ENCODE measurements at places on chromosomes 5 and 9.
A peak's percentile ranks its signal among the peaks of the same experiment; 100 is the strongest.

DNA sequence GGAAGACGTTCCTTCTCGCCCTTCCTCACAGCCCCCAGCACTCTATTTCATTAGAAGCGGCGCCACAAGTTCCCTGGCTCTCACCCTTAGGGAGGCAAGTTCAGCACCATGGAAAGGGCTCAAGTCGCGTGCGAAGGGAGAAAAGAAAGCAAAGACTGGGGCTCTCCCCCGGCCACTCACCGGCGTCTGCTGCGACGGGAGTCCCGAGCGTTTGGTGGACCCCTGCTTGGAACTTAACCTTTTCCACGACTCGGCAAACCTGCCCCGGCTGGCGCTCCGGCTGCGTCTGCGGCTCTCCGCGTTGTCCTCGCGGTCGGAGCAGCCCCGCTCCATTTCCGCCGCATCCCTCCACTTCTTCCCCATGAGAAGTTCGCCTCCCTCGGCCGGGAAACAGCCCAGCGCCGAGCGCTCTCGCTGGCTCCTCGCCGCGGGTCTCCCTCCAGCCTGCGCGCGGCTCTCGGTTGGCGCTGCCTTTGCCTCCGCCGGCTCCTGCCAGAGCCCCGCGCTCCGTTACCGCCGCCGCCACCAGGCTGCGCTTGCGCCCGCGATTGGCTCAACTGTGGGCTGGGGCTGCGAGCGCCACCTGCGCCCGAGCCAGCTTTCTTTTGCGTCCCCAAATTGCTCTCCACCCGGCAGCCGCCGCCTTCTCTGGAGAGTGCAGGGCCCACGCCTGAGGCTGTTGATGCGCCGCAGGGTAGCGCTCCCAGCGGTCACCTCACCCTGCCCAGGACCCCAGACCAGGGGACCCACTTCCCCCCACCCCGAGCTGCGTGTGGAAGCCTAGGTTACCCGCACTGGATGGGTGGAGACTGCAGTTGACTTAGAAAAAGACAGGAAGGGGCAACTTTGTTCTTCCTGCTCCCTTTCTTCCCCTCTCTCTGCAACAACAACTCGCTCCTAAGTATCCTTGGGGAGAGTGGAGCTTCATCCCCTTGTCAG lies 321.6 kb downstream of the CEMIP2 start:
- DNase-seq, result no peak

GRCh38 chr9:111106202-111106601 lies 67.9 kb upstream of the LPAR1 start:
- DNase-seq, result no peak

GRCh38 chr5:54514841-54515432 lies 2.6 kb upstream of the SNX18 start:
- DNase-seq, result no peak

- no peak for DNase-seq
Measured at GRCh38 chr5:167642779-167643517, 648.5 kb upstream of the WWC1 start.

GRCh38 chr9:16321461-16322119 lies 548.9 kb downstream of the BNC2 start:
- no peak for DNase-seq

DNA sequence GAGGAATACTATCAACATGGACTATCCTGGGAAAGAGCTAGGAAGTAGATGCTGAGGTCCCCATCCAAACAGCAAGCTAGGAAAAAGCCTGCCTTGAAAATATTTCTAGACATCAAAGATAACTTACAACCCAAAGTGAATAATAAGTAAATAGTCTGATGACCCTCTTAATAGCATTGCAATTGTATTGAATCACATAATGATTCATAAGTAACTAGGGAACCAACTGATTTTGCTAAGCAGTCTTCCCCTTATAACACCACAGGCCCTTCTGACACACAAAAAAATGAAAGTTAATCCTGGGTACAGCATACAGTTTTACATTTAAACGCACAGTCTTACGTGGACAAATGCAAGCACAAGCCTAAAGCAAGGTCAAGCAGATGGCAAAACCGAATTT lies 199.3 kb downstream of the RFK start:
- DNase-seq, result no peak

DNA sequence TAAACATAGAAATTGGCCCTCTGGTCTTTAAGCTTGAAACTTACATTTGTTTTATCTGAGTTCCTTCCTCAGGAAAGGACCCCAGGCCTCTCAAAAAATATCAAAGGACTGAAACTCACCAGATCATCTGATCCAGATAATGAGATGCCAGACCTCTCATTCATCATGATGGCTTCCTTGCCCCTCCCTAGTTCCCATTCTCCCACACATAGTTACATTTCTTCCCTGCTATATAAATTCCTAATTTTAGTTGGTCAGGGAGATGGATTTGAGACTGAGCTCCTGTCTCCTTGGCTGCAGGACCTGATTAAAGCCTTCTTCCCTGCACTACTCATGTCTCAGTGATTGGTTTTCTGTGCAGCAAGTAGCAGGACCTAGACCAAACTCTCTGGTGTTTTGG lies 119.4 kb upstream of the SPIN1 start:
- no peak for DNase-seq

- no peak for DNase-seq
Measured at GRCh38 chr5:143188692-143189091, 214.8 kb downstream of the NR3C1 start.

- DNase-seq, result no peak
Measured at GRCh38 chr5:51977014-51977413, 593.8 kb downstream of the ISL1 start.

GRCh38 chr5:67908126-67908765 lies 307.3 kb upstream of the PIK3R1 start:
- no peak for DNase-seq

- DNase-seq, result no peak
Measured at GRCh38 chr5:5738797-5739489, 316.5 kb downstream of the ICE1 start.

- DNase-seq, result no peak
Measured at GRCh38 chr5:854217-854616, 3.4 kb upstream of the ZDHHC11 start.

GRCh38 chr5:67976891-67977601 lies 238.5 kb upstream of the PIK3R1 start:
- no peak for DNase-seq

DNA sequence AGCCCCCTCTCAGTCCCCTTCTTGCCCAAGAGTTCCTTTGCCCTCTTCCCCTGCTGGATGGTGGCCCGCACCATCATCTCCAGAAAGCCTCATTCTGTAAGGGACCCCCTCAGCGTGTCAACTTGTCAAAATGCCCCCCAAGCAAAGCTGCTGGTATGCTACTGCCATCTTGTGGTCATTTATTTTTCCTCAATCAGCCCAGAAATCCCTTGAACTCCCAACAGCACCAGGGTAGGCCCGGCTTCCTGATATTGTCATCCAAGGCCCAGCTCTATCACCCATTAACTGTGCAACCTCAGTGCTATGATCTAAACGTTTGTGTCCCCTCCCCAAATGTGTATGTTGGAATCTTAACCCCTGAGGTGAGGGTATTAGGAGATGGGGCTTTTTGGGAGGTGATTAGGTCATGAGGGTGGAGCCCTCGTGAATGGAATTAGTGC lies 53.2 kb upstream of the FBXW11 start:
- DNase-seq, result peak; percentile 54

GRCh38 chr5:97163790-97164285 lies 19.2 kb downstream of the RIOK2 start:
- no peak for DNase-seq

GRCh38 chr9:114071197-114071795 lies 6.8 kb downstream of the AMBP start:
- DNase-seq, result no peak

DNA sequence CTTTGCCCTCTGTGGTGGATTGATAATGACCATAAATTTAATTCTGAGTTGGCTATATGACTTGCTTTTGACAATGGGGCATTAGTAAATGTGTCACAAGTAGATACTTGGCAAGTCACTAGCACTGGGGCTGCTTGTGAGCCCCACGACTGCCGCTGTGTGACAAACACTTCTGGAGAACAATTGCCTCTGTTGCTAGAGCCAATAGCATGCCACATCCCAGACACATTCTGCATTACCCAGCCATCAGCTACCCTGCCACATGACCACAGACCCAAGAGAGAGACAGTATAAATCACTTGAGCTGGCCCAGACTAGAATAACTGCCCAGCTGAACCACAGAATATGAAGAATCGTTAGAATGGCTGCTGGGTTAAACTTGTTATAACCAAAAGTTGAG lies 753.2 kb upstream of the DMAC1 start:
- no peak for DNase-seq
